ENCODE measurements at places on chromosomes 3 and 15.

DNA sequence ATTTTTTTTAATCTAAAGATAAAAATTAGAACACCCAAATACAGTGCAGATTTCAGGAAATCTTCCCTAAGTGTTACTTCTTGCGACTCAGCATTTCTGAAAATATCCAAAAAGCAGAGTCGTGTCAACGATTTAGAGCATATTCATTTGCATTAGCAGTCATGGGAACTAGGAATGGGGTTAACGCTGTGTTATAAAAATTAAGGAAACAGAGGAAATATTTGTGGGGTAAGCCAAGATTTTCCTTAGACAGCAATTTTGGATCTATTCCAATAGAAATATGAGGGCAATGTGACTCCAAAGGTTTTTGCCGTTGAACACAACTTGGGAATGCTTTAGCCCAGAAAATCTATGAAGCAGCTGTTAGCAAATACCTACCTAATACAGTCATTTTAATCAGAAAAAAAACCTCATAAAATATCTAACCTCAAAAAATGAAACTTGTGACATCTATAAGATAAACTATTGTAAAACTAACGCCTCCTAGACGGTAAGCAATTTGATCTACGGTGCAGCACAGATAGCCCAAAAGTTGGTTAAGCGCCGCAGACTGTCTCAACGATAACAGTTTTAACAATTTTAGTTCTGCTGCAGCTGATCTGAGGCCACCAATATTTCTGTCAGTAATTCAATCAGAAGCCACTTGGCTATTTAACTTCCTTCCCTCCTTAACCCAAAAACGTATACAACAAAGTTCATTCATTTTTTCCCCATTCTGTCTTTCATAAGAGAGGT is 5.8 kb upstream of the ATP11B start:
- H3K36me3 ChIP-seq = no peaks in the 10 kb centered on the region
- no peak overlapping the region for H3K4me3 ChIP-seq
- DNase-seq = no peak
- no peaks in the 10 kb centered on the region for H3K27me3 ChIP-seq
- H3K27ac ChIP-seq = no peak overlapping the region

DNA sequence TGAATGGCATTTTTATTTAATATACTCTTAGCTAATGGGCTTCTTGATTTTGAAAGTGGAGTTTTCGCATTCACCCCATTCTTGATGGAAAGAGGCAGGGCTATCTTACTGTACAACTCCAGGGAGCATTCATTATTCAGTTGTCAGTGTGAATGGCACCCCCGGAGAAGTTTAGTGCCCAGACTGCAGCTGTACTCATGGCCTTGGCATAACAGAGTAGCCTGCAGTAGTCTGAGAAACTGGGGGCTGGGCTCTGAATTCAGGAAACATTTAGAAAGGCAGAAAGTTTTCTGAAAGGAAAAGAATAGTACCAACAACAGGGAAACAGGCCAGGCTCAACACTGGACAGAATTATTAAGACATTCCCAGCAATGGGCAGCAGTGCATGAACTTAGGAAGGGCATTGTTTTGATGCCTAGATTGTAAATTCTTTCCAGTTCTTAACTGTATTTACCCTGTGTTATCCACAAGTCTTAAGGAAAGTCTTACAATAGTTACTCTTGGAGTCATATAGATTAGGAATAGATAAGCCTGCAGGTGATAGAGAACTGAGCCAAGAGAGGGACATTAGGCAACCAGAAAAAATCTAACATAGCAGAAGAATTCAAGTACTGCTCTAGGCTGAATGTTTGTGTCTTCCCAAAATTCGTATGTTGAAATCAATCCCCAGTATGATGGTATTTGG is 44.4 kb downstream of the TIPARP start:
- no peak overlapping the region for H3K27ac ChIP-seq
- H3K27me3 ChIP-seq = no peaks in the 10 kb centered on the region
- no peak overlapping the region for H3K4me3 ChIP-seq
- no peaks in the 10 kb centered on the region for H3K36me3 ChIP-seq

DNA sequence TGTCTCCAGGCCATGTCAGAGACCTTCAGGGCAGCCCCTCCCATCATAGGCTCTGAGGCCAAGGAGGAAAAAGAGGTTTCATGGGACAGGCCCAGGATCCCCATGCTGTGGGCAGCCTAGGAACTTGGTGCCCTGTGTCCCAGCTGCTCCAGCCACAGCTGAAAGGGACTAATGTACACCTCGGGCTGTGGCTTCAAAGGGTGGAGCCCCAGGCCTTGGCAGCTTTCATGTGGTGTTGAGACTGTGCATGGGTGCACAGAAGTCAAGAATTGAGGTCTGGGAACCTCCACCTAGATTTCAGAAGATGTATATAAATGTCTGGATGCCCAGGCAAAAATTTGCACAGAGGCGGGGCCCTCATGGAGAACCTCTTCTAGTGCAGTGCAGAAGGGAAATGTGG is 6.6 kb upstream of the SSR3 start:
- no peaks in the 10 kb centered on the region for H3K4me1 ChIP-seq
- DNase-seq = no peak
- H3K27ac ChIP-seq = no peak overlapping the region
- no peak overlapping the region for H3K4me3 ChIP-seq
- H3K36me3 ChIP-seq = no peaks in the 10 kb centered on the region

DNA sequence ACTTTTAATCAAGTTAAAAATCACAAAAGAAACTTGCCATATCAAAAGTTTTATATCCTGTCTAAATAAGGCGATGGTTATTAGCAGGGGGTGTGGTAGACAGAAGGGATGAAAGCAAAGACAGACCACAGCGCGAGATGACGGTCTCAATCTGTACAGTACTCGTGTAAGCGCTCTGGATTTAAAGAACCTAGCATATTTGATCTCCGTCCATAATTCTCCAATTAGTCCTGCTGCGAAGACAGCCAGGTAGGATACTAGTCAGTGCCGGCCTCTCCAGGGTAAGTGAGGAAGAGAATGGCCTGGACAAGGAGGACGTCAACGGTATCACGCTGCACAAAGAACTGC is 701 bp downstream of the SGO1 start:
- peaks cover 3% of the 10 kb centered on the region for H3K36me3 ChIP-seq
- H3K27ac ChIP-seq = peak overlapping the region; percentile 91

- no peak overlapping the region for H3K4me3 ChIP-seq
- DNase-seq = peak; percentile 14
- no peaks in the 10 kb centered on the region for H3K4me1 ChIP-seq
- H3K36me3 ChIP-seq = no peaks in the 10 kb centered on the region
- no peak overlapping the region for H3K27ac ChIP-seq
Observed at GRCh38 chr3:31124373-31124772, 229.9 kb upstream of the GADL1 start.

- no peaks in the 10 kb centered on the region for H3K36me3 ChIP-seq
- no peak overlapping the region for H3K27ac ChIP-seq
- no peak overlapping the region for H3K4me3 ChIP-seq
- no peak for DNase-seq
- peaks cover 3% of the 10 kb centered on the region for H3K27me3 ChIP-seq
- no peaks in the 10 kb centered on the region for H3K4me1 ChIP-seq
Observed at GRCh38 chr3:170718848-170719247, 133.0 kb upstream of the SLC7A14 start.

DNA sequence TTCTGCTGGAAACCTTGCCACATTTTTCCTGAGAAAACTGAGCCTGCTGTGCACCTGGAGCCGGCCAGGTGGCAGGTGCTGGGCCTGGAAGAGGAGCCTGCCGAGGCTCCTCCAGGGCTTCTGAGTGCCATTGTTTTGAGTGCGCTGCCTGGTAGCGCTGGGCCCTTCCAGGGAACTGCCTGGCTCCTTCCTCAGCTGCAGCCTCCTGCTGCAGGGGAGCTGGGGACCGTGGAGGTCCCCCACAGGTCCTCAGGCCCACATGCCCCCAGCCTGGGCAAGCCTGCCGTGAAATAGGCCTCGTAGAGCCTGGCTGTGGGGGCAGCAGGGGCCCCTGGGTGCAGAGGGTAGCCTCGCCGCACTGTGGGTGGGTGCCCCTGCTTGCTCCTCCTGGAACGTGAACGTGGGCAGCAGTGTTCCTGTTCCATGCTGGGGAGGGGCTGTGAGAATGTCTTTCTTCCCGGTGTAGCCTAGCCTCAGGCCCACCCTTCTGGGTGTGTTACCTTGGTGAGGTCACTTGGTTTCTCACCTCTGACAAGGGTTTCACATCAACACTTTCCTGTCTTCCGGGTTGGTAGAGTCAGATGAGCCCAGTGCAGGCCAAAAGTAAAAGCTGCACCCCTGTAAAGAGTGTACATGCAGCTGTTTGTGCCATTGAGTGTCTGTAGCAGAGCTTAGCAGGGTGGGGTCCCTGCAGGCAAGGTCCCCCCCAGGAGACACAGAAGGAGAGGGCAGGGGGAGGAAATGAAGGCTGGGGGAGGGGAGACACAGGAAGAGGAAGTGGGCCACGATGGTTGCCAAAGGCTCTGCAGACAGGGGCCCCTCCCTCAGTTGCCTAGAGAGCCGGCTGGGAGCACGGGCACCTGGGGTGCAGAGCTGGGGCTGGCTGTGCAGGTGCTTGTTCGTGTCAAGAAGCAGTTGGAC is 34.5 kb downstream of the KLF13 start:
- peaks cover 55% of the 10 kb centered on the region for H3K4me1 ChIP-seq
- peak overlapping the region; percentile 62 for H3K27ac ChIP-seq
- peak; percentile 36 for DNase-seq
- H3K36me3 ChIP-seq = no peaks in the 10 kb centered on the region

- H3K27ac ChIP-seq = no peak overlapping the region
- no peaks in the 10 kb centered on the region for H3K27me3 ChIP-seq
- H3K4me1 ChIP-seq = peaks cover 3% of the 10 kb centered on the region
- no peak overlapping the region for H3K4me3 ChIP-seq
- DNase-seq = no peak
Observed at GRCh38 chr3:71094658-71095209, 488.8 kb downstream of the FOXP1 start.

DNA sequence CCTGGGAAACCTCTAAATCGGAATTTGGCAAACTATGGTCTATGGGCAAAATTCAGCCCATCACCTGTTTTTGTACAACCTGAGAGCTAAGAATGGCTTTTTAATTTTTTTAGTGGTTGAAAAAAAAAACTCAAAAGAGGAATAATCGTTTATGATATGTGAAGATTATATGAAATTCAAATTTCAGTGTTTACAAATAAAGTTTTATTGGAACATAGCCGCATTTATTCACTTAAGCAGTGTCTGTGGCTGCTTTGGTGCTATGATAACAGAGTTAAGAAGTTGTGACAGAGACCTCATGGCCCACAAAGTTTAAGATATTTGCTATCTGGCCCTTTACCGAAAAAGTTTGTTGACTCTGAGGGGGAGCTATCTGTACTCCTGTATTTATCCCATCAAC is 36.4 kb upstream of the LACTB start:
- peaks cover 12% of the 10 kb centered on the region for H3K4me1 ChIP-seq
- no peaks in the 10 kb centered on the region for H3K36me3 ChIP-seq
- no peaks in the 10 kb centered on the region for H3K27me3 ChIP-seq
- H3K27ac ChIP-seq = no peak overlapping the region
- DNase-seq = no peak

GRCh38 chr3:184004476-184004875 is 13.2 kb downstream of the ABCC5 start:
- no peak overlapping the region for H3K27ac ChIP-seq
- no peak for DNase-seq
- H3K4me1 ChIP-seq = peaks cover 20% of the 10 kb centered on the region
- H3K36me3 ChIP-seq = peaks cover 2% of the 10 kb centered on the region
- H3K27me3 ChIP-seq = no peaks in the 10 kb centered on the region

- peaks cover 3% of the 10 kb centered on the region for H3K36me3 ChIP-seq
- H3K27me3 ChIP-seq = no peaks in the 10 kb centered on the region
- DNase-seq = no peak
- peaks cover 4% of the 10 kb centered on the region for H3K4me1 ChIP-seq
Observed at GRCh38 chr3:183680061-183680460, 17.5 kb upstream of the YEATS2 start.

- peak; percentile 28 for DNase-seq
- no peaks in the 10 kb centered on the region for H3K36me3 ChIP-seq
- H3K27ac ChIP-seq = no peak overlapping the region
- peaks cover 30% of the 10 kb centered on the region for H3K4me1 ChIP-seq
- H3K4me3 ChIP-seq = no peak overlapping the region
- H3K27me3 ChIP-seq = no peaks in the 10 kb centered on the region
Observed at GRCh38 chr3:153291059-153291685, 129.1 kb downstream of the RAP2B start.

- H3K4me1 ChIP-seq = no peaks in the 10 kb centered on the region
- DNase-seq = no peak
- no peaks in the 10 kb centered on the region for H3K36me3 ChIP-seq
- H3K4me3 ChIP-seq = no peak overlapping the region
Observed at GRCh38 chr15:28081594-28081993, 17.5 kb downstream of the OCA2 start.

DNA sequence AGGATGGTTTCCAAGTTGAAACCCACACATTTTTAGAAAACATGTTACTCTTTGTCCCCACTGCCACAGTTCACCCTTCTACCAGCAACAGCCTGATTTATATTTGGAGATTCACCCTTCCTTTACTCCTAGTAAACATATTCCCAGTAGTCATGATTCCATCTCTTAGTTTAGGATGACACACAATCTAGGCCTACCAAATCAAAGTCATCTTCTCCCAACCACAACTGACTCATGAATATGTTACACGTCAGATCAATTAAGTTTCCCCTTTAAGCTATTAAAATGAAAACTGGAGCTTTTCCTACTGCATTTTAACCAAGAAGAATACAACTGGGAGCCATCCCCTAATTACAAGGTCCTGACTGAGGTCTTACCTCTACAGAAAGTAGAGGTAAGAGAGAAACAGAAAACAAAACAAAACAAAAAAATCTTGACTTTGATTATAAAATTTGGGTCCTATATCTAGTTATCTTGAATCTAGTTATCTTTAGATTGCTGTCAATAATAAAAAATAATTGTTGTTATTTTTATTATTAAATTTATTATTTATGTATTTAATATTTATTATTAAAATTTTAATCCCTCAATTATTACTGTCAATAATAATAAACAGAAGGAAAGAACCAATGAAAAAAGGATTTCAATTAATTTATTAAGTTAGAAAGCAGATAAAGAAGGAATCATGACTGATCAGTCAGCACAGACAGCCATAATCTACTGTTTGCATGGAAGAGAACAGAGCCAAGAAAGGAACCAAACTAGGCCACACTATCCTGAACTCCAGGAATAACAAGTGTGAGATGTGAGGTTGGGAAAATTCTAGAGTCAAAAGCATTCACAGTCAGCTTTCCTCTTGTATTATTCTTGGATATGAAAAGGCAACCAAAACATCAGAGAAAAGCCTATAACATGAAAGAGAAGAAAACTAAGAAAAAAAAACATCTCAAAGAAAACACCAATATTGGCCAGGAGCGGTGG is 12.5 kb downstream of the DPH6 start:
- H3K4me3 ChIP-seq = no peak overlapping the region
- H3K27ac ChIP-seq = no peak overlapping the region
- H3K36me3 ChIP-seq = peaks cover 3% of the 10 kb centered on the region
- DNase-seq = no peak
- H3K27me3 ChIP-seq = no peaks in the 10 kb centered on the region

GRCh38 chr15:56052395-56053045 is 59.1 kb upstream of the NEDD4 start:
- H3K27me3 ChIP-seq = no peaks in the 10 kb centered on the region
- H3K4me3 ChIP-seq = no peak overlapping the region
- no peak overlapping the region for H3K27ac ChIP-seq
- no peaks in the 10 kb centered on the region for H3K36me3 ChIP-seq
- DNase-seq = peak; percentile 36
- no peaks in the 10 kb centered on the region for H3K4me1 ChIP-seq
